ENCODE measurements at places on chromosomes 16 and 17.

DNA sequence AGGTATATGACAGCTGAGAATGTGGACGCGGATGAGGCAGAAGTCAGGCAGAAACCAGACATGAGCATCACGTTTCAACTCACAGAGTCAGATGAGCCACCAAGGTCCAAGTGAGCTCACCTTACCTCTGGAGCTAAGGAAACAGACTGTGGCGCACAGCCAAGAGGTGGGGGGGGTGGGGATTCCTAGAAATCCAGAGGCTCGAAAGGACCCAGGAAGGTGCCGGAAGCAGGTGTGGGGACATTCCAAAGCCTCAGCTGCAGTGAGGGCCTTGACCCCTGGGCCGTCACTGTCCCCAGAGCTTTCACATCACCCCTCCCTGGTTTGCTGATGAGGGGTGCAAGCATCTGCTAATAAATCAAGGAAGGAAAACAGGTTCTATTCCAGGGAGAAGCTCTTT lies 29.3 kb upstream of the RCVRN start:
- no peak for DNase-seq

DNA sequence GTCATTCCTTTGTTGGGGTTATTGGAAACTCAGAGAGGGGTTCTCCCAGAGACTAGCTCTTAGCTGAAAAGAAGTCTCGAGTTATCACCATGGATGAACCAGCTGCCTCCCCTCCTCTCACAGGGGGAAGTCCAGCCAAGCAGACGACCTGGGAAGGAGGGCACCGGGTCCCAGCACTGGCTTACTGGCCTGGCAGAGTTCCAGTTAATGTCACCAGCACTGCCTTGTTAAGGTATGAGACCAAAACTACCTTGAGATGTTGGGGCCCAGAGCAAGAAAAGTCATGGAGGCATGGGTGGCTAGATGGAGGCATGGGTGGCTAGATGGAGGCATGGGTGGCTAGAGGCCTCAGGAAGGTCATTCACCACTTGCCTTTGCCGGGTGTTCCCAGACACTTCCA lies 72.4 kb downstream of the WIPI1 start:
- no peak for DNase-seq

GRCh38 chr16:62041401-62041800 lies 5.2 kb upstream of the CDH8 start:
- DNase-seq, result no peak

GRCh38 chr16:25212636-25213035 lies 4.1 kb upstream of the AQP8 start:
- no peak for DNase-seq

DNA sequence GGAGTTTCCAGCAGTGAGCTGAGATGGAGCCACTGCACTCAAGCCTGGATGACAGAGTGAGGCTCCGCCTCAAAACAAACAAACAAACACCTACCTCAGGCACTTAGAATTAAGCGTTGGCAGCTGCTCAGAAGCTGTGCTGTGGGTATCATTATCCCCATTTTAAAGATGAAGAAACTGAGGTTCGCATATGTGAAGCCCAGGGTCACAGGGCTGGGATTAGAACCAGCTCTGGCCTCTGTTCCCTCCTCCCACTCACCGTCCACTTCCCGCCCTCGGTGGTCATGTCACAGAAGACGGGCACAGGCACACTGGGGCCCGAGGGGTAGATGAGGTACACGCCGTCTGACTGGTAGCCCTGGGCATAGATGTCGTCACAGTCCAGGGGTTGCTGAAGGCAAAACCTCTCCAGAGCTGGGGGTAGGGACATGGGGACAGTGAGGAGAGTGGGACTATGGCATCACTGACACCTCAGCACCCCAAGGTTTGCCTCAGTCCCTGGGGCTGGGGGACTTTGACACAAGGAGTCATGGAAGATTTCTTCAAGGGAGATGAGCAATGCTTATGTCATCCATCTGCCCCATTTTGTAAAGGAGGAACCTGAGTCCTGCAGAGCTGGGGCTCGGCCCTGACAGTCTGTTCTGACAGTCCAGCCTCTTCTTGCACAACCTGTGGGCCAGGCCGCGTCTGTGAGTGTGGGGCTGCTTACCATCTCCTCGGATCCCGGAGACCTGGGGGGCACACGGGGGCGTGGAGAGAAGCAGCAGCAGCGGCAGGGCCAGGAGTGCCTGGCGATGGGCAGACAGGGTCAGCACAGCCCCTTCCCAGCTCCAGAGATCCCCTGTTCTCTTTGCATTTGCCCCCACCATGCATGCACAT lies 700 bp downstream of the MFAP4 start:
- no peak for DNase-seq

DNA sequence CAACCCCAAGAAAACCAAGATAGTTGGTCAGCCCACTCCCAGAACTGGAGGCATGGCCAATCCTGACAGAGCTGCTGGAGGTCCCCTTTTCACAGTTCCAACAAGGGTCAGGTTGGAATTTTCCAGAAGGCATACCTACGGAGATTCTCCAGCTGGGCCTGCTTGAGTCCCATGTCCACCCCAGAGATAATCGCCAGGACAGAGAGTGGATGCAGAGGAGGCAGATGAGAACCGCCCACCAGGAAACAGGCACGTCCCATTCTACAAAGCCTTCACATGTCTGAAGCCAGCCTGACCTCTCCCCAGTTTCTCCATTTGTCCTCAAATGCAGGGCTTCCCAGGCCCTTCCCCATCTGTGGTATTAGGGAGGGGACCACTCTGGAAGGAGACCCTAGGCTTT lies 47.4 kb upstream of the SMURF2 start:
- DNase-seq, result no peak

DNA sequence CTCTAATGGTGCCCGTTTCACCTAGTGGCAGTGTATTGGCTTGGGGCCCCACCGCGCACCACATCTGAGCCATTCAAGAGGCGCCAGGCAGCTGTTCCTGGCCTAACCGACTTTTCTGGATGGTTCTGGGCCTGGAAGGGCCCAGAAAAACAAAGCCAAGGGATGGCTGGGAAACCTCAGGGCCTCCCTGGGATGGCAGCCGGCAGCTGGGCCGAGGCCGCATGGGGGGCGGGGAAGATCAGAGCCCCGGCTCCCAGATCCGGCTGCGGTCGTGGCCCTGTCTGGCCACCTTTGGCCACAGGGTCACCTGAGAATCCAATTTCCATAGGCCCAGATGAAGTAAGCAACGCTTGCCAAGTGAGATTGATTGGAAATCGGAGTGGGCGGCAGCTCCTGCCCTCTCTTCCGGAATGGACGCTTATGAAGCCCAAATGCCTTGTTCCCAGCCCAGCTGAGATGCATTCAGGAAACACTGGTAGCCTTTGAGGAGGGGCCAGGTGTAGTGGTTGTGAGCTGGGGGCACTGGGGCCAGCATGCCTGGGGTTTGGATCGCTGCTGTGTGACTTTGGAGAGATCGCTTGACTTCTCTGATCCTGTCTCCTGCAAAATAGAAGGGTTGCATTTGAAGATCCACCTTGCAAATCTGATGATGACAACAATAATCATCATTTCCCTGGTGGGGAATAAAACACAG lies 163.8 kb upstream of the GSE1 start:
- no peak for DNase-seq

DNA sequence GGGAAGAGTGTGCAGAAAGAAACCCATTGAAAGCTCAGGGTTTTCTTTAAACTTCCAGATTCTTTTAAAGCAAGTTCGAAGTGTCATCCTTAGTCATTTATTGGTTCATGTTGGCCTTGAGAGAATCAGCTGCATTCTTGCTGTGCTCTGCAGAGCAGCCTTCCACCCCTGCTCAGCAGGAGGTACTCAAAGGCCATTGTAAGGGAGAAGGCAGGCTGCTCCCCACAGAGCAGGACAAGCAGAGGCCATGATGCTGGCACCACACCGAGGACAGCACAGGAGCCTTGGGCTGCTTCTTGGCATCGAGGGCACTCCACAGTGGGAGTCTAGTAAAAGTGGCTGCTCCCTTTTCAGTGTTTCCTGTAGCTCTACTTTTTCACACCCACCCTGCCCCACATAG lies 29.6 kb downstream of the NMT1 start:
- no peak for DNase-seq

DNA sequence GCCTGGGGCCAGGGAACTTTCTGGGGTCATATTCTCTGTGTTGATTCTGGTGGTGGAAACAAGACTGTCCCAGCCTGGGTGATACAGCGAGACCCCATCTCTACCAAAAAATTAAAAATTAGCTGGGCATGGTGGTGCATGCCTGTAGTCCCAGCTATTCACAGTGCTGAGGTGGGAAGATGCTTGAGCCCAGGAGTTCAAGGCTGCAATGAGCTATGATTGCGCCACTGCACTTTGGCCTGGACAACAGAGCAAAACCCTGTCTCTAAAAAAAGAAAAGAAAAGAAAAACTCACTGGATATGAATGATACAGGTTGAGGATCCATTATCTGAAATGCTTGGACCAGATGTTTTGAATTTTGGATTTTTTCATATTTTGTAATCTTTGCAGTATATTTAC lies 13.6 kb downstream of the SCGB1C2 start:
- DNase-seq, result no peak

- DNase-seq, result no peak
Observed at GRCh38 chr17:66942451-66943264, 21.8 kb upstream of the CACNG4 start.

DNA sequence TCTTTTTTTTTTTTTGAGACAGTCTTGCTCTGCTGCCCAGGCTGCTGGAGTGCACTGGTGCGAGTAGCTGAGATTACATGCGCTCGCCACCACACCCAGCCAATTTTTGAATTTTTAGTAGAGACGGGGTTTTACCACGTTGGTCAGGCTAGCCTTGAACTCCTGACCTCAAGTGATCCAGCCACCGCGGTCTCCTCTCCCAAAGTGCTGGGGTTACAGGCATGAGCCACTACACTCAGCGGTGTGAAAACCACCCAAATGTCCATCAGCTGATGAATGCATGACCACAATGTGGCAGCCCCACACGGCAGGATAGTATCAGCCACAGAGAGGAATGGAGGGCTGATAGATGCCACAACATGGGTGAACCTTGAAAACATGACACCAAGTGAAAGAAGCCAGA lies 2.1 kb downstream of the P2RX5 start:
- peak; percentile 57 for DNase-seq

DNA sequence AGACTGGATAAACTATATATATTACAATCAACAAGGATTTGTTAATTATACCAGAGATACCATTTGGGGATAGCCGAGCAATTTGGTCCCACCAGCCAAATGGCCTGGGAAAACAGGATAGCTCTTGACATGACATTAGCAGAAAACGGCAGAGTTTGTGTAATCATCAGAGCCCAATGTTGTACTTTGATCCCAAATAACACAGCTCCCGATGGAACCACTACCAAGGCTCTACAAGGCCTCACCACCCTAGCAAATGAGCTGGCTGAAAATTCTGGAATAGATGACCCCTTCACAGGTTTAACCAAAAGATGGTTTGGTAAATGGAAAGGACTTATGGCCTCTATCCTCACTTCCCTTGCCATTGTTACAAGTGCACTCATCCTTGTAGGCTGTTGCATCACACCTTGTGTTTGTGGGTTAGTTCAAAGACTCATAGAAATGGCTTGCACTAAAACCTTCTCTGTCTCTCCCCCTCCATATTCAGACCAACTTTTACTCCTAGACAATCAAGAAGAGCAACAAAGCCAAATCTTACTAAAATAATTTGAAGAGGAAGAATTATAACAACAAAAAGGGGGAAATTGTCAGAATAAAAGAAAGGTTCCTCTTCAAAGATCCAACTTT lies 9.5 kb downstream of the TXNL4B start:
- no peak for DNase-seq

DNA sequence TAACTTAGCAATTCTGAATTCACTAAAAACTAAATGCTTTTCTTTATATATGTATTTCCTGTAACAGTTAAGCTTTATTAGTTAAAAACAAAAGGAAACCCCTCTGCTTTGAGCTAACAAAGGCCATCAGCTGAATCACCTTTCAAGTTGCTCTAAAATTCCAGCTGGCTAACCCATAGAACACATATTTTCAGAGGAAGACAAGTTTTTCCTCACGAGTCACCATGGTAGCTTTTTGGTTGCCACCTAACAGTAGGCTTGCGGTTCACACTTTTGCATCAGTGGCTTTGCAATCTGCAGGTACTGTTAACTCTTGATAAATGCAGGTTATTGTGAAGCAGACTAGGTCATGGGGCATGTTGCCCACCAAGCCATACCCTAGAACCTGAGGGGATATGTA lies 57.6 kb upstream of the IRX5 start:
- no peak for DNase-seq

- no peak for DNase-seq
Observed at GRCh38 chr17:28567604-28568003, 3.7 kb downstream of the PIGS start.

Data from activated CD8-positive, alpha-beta T cell treated with anti-CD3 and anti-CD28 coated beads, Interleukin-2, amount 10 ng/mL, durations not matched to agents 7 days and 5 days (primary cell).